Sigmoid colon (tissue), 7 donors: ENCODE measurements at places on chromosomes 13 and 19. TPM values are rescaled to one million over a fixed set of nuclear protein-coding genes. Genes with fewer than 3 reads are reported as not detected.

Gene OR10H1
- not detected for total RNA-seq

Gene PCDH20
- 4.3 TPM for total RNA-seq

Gene GJB2
- 0.49 TPM for total RNA-seq

Gene ZNF844
- 6.8 TPM for total RNA-seq

Gene U2AF1L4
- 37.6 TPM for total RNA-seq

Gene ZNF837
- total RNA-seq = 0.66 TPM

Gene SPACA4
- not detected for total RNA-seq

Gene HMG20B
- 105 TPM for total RNA-seq

Gene KLK15
- total RNA-seq = not detected

Gene ZNF738
- 3.9 TPM for total RNA-seq

Gene GJB6
- total RNA-seq = not detected

Gene ZNF627
- total RNA-seq = 13.8 TPM

- H3K4me3 ChIP-seq = no peak overlapping the region
- H3K27ac ChIP-seq = no peak overlapping the region
- no peak for DNase-seq
- H3K27me3 ChIP-seq = no peaks in the 10 kb centered on the region
Observed at GRCh38 chr19:7524523-7524922, 2.1 kb downstream of the MCOLN1 start.

- H3K27ac ChIP-seq = peak overlapping the region; percentile 73
- no peak overlapping the region for H3K4me3 ChIP-seq
- H3K27me3 ChIP-seq = no peaks in the 10 kb centered on the region
- H3K4me1 ChIP-seq = peaks cover 11% of the 10 kb centered on the region
Observed at GRCh38 chr19:49469828-49470614, 4.0 kb upstream of the FLT3LG start.

- DNase-seq = no peak
- no peaks in the 10 kb centered on the region for H3K36me3 ChIP-seq
- H3K4me1 ChIP-seq = peaks cover 35% of the 10 kb centered on the region
- H3K4me3 ChIP-seq = no peak overlapping the region
- H3K27ac ChIP-seq = peak overlapping the region; percentile 87
Observed at GRCh38 chr19:17109962-17110598, 34.5 kb downstream of the MYO9B start.

DNA sequence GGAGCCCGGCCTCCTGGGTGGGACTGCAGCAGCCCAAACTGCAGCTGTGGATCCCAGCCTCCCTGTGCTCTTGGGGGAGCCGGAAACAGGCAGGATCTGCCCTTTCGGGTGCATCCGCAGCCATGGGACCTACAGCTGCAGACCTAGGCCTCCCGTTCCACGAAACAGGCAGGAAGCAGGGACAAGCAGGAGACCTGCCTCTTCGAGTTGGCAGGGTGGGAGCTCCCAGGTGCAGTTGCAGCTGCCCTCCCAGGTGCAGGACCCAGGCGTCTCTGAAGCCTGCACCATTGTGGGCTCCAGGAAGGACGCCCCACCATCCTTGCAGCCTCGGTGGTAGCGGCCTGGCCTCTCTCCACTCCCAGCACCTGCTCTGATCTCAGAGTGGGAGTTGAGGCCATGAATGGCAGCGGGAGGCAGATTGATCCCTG is 189.0 kb upstream of the KLHL1 start:
- H3K27ac ChIP-seq = no peak overlapping the region
- no peaks in the 10 kb centered on the region for H3K27me3 ChIP-seq
- peak; percentile 53 for DNase-seq
- H3K4me3 ChIP-seq = no peak overlapping the region

DNA sequence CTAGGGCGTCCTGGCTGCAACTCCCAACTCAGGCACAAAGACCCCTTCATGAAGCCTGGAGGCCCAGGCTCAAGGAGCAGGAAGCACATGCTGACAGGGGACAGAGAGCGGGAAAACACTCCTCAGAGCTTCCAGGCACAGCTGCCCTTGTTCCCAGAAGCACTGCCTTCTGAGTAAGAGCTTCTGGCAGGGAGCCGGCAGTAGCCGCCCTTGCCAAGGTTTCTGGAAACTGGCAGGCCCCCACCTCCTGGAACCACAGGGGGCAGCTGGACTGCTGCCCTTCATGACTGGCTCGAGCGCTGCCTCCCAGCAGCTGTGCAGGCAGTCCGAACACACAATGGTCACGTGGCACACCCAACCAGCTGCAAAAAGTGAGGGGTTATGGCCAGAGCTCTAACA is 33.6 kb upstream of the EPHX3 start:
- no peaks in the 10 kb centered on the region for H3K27me3 ChIP-seq
- peak; percentile 97 for DNase-seq
- peaks cover 32% of the 10 kb centered on the region for H3K36me3 ChIP-seq
- no peak overlapping the region for H3K4me3 ChIP-seq
- H3K27ac ChIP-seq = peak overlapping the region; percentile 89

GRCh38 chr19:17948514-17948900 is 15.7 kb downstream of the CCDC124 start:
- no peaks in the 10 kb centered on the region for H3K36me3 ChIP-seq
- H3K4me1 ChIP-seq = peaks cover 61% of the 10 kb centered on the region
- H3K27ac ChIP-seq = no peak overlapping the region
- peaks cover 52% of the 10 kb centered on the region for H3K27me3 ChIP-seq
- DNase-seq = no peak

DNA sequence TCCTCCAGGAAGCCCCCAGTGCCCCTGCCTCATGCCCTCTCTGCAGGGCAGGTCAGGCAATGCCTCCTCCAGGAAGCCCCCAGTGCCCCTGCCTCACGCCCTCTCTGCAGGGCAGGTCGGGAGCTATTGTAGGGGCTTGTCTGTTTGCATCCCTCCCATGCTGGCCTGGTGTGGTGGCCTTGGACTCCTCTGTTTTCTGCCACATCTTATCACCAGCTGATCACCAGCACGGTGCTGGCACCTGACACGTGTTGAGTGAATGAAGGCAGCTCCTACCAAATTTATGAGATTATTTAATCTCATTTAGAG is 51.5 kb upstream of the C13orf46 start:
- no peak for DNase-seq
- H3K4me1 ChIP-seq = no peaks in the 10 kb centered on the region

DNA sequence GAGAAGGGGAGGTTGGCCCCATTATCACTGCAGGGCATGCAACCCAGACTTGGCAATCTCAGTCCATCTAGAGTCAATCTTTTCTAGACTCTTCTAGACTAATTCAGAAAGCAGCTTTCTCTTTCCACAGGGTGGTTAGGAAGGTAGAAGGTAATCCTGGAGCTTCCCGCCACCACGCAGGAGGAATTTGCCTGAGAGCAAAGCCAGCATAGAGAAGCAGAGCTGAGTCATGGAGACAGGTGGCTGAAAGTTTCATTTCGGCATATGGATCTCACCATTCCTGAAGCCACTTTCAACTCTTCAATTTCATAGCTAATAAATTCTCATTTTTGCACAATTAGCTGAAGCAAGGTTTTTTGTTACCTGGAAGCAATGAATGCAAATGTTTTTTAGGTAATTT is 29.0 kb upstream of the FFAR2 start:
- H3K4me3 ChIP-seq = no peak overlapping the region
- no peaks in the 10 kb centered on the region for H3K4me1 ChIP-seq
- H3K27ac ChIP-seq = no peak overlapping the region
- no peaks in the 10 kb centered on the region for H3K36me3 ChIP-seq
- peaks cover 5% of the 10 kb centered on the region for H3K27me3 ChIP-seq

DNA sequence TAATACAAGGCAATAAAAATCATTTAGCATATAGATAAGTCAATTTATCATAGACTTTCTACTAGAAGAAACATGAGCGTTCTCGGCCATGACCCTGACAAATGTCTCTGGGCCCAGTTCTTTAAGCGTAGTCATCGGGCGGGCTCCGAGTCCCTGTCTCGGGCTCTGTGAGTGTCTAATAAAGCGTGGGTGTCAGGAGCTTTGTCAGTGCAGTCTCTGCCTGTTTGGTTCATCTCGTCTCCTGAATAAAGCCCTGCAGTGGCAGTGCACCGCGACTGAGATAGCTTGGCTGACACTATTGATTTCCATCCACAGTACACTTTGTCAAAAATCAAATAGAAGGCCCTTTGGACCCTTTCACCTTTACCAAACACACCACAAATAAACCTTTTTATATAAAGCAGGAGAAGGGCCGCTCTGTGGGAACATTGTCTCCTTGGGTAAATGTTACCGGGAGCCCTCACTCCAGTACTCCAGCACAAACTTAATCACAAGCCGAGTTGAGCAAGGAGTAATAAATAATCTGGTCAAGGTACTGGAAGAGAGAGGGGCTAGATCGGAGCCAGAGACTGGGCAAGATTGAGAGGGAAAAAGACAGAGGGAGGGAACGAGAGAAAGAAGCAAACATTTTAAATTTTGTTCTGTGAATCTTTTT is 368.2 kb upstream of the TSHZ3 start:
- H3K27ac ChIP-seq = no peak overlapping the region
- no peaks in the 10 kb centered on the region for H3K27me3 ChIP-seq
- H3K4me1 ChIP-seq = peaks cover 4% of the 10 kb centered on the region

- no peak overlapping the region for H3K27ac ChIP-seq
- H3K4me3 ChIP-seq = no peak overlapping the region
- H3K27me3 ChIP-seq = no peaks in the 10 kb centered on the region
- no peaks in the 10 kb centered on the region for H3K4me1 ChIP-seq
- DNase-seq = no peak
Observed at GRCh38 chr13:32878163-32878562, 138.1 kb upstream of the KL start.

GRCh38 chr13:50320271-50320862 is 305.1 kb downstream of the KCNRG start:
- DNase-seq = no peak
- H3K36me3 ChIP-seq = no peaks in the 10 kb centered on the region
- no peak overlapping the region for H3K4me3 ChIP-seq
- H3K27ac ChIP-seq = no peak overlapping the region
- no peaks in the 10 kb centered on the region for H3K27me3 ChIP-seq

DNA sequence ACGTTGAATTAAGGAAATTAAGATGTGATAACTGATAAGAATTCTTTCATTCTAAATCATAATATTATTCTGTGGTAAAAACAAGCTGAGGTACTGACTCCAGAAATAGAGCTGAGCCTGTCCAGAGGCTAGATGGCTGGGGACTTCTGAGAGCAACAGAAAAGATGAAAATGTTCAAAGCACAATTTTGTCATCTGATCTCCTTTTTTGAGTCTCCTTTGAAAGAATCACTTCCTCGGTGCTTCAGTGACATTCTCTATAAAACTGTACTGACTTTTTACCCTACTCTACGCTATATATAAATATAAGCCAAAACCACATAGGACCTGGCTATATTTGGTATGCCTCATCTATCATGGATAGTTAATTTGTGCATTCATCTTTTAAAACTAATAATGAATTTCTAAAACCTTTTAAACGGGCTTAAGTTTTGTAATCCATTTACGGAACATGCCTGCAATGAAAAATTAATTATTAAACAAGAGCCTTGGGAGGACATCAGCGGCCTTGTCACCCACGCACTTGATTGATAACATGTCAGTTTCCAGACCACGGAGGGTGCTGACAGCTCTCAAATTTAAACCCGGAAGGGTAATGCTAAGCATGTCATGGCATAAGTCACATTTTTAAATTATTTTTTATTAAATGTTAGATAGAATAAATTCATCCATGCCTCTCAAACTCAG is 235.5 kb downstream of the PCDH9 start:
- DNase-seq = no peak
- no peaks in the 10 kb centered on the region for H3K27me3 ChIP-seq
- no peak overlapping the region for H3K4me3 ChIP-seq
- H3K4me1 ChIP-seq = no peaks in the 10 kb centered on the region
